Type B pancreatic cell (in vitro differentiated cells): ENCODE measurements at places on chromosomes 4 and X. TPM values are rescaled to one million over a fixed set of nuclear protein-coding genes. Genes with fewer than 3 reads are reported as not detected.

The NPNT gene
- 12.6 and 23.2 TPM in 2 replicates for total RNA-seq

The SYTL5 gene
- total RNA-seq: 2.2 and 3.5 TPM in 2 replicates

The CXorf49 gene
- not detected in 2 replicates for total RNA-seq

The PASD1 gene
- not detected in 2 replicates for total RNA-seq

The SCD5 gene
- 22.5 and 36.6 TPM in 2 replicates for total RNA-seq

The P2RY10 gene
- not detected in 2 replicates for total RNA-seq

The CLRN2 gene
- total RNA-seq: not detected in 2 replicates

The SEC31A gene
- total RNA-seq: 233 and 295 TPM in 2 replicates

- peaks cover 3% of the 10 kb centered on the region for H3K27me3 ChIP-seq
- no peak for DNase-seq
- H3K4me1 ChIP-seq: no peaks in the 10 kb centered on the region
- no peak overlapping the region for H3K4me3 ChIP-seq
- H3K36me3 ChIP-seq: no peaks in the 10 kb centered on the region
- peak overlapping the region; percentile 94 for H3K27ac ChIP-seq
Observed at GRCh38 chr4:15913631-15913970, 24.9 kb downstream of the FGFBP1 start.

DNA sequence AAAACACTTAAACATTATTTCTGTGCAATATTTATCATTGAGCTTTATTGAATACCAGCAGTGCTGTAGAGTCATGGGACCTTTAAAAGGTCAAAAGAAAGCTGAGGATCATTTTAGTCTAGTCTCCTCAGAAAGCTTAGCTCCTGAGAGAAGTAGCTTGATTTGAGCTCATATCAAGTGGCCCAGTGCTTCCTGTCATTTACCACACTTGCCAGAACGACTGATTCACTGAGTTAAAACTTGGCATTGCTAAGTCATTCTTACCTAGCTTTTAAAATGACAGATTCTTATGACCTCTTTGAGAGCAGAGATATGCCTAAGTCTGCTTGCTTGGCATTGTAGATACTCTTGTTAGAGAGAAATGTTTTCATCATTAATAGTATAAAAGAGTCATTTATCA, 15.2 kb downstream of the SEPTIN11 start:
- peaks cover 23% of the 10 kb centered on the region for H3K36me3 ChIP-seq
- H3K4me3 ChIP-seq: no peak overlapping the region
- DNase-seq: no peak
- no peaks in the 10 kb centered on the region for H3K27me3 ChIP-seq

GRCh38 chr4:20532871-20533870, 167.1 kb upstream of the PACRGL start:
- no peaks in the 10 kb centered on the region for H3K27me3 ChIP-seq
- no peak for DNase-seq
- no peaks in the 10 kb centered on the region for H3K4me1 ChIP-seq

GRCh38 chrX:129574214-129574613, 34.2 kb downstream of the OCRL start:
- H3K4me1 ChIP-seq: peaks cover 5% of the 10 kb centered on the region
- peaks cover 52% of the 10 kb centered on the region for H3K36me3 ChIP-seq
- H3K27me3 ChIP-seq: no peaks in the 10 kb centered on the region
- H3K4me3 ChIP-seq: no peak overlapping the region
- no peak overlapping the region for H3K27ac ChIP-seq

- no peak for DNase-seq
- no peaks in the 10 kb centered on the region for H3K36me3 ChIP-seq
- H3K4me3 ChIP-seq: no peak overlapping the region
- H3K27ac ChIP-seq: peak overlapping the region; percentile 10
- peaks cover 14% of the 10 kb centered on the region for H3K4me1 ChIP-seq
Observed at GRCh38 chr4:6777636-6778281, 4.8 kb upstream of the KIAA0232 start.

DNA sequence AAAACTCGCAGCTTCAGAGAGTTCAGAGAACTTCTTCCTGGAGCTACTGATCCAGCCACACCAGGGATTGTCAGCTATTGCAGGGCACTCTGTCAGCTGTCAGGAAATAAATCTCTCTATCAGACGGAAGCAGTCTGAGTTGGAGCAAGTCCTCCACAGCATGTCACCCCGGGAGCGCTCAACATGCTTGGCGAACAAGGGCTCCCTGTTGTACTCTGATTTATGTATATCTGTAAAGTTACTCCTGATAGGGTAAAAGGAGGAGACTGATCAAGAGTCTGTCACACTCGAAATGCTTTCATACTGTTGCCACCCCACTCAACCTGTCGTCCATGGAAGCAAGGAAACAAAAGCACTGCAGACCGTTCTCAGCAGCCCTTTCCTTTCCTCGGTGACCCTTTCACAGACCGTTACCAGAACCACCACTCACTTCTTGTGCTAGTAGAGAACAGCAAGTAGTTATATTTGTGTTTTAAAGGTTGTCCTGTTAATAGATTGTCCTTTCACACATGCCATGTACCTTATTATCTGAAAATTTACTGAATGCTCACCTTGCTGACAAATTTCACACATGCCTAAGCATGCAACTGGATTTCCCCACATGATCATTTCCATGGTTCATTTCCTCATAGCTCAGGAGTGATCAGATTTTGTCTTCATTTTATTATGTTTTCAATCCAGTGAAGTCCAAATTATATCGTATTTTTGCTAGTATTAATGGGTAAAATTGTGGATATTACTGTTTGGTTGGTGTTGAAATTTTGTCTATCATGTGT, 2108.9 kb upstream of the TENM3 start:
- no peaks in the 10 kb centered on the region for H3K27me3 ChIP-seq
- H3K4me3 ChIP-seq: peak overlapping the region; percentile 81
- H3K36me3 ChIP-seq: no peaks in the 10 kb centered on the region
- H3K27ac ChIP-seq: peak overlapping the region; percentile 83

DNA sequence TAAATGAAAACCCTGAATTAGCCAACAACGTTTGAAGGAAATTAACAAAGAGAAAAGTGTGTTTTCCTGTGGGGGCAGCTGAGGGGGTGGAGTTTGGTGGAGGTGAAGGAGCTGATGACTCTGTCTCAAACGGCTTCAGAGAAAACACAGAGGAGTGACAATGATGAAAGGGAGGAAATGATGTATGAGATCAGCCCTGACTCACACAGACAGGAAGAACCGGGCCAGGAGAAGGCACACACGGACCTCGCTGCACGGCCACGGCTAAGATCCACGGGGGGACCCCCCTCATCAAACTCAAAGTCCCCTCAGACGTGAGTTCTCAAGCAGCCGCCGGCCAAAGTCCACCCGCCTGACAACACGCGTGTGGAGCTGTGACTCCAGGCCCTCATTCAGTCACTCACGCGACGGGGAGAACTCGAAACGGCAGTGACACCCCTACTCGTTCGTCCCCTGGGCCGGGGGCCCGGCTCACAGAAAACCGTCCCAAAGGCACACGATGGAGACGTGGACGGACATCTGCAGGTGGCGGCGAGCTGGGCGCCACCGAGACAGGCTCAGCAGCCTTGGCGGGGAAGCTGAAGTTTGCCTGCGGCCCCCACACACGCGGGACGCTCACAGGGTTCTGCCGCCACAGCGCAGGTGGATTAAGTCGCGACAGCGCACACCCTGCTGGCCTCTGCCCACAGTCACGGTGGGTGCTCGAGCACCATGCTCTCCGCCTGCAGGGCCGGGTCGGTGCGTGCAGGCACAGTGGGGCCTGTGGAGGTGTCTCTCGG, 28.8 kb downstream of the PPP2R3B start:
- DNase-seq: no peak
- no peaks in the 10 kb centered on the region for H3K27me3 ChIP-seq
- no peak overlapping the region for H3K4me3 ChIP-seq
- peaks cover 37% of the 10 kb centered on the region for H3K36me3 ChIP-seq
- H3K4me1 ChIP-seq: peaks cover 16% of the 10 kb centered on the region

- peaks cover 35% of the 10 kb centered on the region for H3K27me3 ChIP-seq
- H3K27ac ChIP-seq: no peak overlapping the region
- H3K4me3 ChIP-seq: no peak overlapping the region
- DNase-seq: no peak
Observed at GRCh38 chr4:154643493-154643892, 31.0 kb upstream of the FGG start.

DNA sequence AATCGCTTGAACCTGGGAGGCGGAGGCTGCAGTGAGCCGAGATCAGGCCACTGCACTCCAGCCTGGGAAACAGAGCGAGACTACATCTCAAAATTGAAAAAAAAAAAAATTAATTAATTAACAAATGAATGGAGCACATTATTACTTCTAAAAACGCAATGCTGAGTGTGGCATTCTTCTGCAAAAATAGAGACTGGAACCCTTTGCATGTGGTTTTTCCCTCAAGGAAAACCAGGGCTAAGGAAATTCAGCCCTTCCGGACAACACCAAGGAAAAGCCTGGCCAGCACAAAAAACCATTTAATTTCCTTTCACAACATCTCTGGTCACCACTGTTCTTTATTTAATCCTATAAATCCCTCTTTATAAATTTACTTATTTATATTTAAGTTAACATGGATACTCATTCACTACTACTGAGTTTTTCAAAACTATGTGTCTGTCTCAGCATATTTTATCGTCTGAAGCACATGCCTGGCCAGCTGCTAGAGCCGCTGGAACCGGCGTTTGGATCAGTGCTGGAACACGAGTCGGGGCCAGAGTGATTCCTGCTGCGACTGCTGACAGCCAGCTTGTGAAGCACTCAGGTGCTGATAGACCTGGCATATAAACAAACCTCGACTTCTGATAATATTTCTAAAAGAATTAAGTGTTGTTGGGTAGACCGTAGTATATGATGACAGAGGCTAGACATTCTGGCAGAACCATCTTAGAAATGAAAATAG, 84.5 kb upstream of the WWC2 start:
- H3K4me3 ChIP-seq: no peak overlapping the region
- H3K36me3 ChIP-seq: no peaks in the 10 kb centered on the region
- no peak for DNase-seq
- peaks cover 33% of the 10 kb centered on the region for H3K27me3 ChIP-seq

DNA sequence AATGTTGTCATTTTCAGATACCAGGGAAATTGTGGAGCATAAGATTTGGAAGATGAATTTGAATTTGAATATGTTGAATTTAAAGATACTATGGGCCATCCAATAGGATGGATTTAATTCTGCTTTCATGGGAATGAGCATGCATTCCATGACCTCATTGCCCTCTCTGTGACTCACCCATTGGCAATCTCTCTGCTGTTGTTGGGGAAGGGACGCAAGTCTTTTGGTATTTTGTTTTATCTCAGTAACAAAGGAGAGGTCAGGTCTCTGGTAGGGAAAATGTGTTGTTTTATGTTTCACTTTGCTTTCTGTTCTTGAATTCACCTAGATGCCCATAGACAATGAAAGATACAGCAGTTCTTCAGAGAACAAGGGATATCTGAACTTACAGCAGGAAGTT, 42.1 kb upstream of the MAGEA4 start:
- H3K4me1 ChIP-seq: peaks cover 2% of the 10 kb centered on the region
- no peaks in the 10 kb centered on the region for H3K27me3 ChIP-seq
- no peak overlapping the region for H3K27ac ChIP-seq
- DNase-seq: no peak
- H3K36me3 ChIP-seq: no peaks in the 10 kb centered on the region

GRCh38 chr4:47374477-47374876, 89.0 kb downstream of the COMMD8 start:
- no peak overlapping the region for H3K27ac ChIP-seq
- no peaks in the 10 kb centered on the region for H3K36me3 ChIP-seq
- H3K4me3 ChIP-seq: no peak overlapping the region
- no peaks in the 10 kb centered on the region for H3K27me3 ChIP-seq
- no peak for DNase-seq

GRCh38 chrX:1720836-1721235, 106.0 kb downstream of the ASMT start:
- no peak overlapping the region for H3K27ac ChIP-seq
- peaks cover 6% of the 10 kb centered on the region for H3K27me3 ChIP-seq
- no peaks in the 10 kb centered on the region for H3K36me3 ChIP-seq
- H3K4me1 ChIP-seq: no peaks in the 10 kb centered on the region
- no peak for DNase-seq

DNA sequence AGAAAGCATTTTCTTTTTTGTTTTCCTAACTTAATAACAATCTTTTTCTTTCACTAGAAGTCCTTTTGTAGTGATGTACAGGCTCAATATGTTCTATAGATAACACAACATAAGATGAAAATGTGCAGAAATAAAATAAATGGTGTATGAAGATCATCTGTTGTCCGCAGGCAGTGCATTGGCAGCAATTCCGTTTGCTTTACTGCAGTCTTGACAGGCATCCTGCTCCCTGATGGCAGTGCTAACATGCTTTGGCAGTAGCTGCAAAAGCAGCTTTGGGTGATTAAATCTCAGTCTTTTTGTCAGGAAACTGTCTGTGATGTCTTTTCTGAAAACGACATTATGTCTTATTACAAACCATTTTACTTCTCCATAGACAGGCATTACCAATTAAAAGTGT, 131.4 kb downstream of the TRAM1L1 start:
- DNase-seq: no peak
- no peaks in the 10 kb centered on the region for H3K27me3 ChIP-seq
- no peaks in the 10 kb centered on the region for H3K36me3 ChIP-seq
- H3K27ac ChIP-seq: no peak overlapping the region

DNA sequence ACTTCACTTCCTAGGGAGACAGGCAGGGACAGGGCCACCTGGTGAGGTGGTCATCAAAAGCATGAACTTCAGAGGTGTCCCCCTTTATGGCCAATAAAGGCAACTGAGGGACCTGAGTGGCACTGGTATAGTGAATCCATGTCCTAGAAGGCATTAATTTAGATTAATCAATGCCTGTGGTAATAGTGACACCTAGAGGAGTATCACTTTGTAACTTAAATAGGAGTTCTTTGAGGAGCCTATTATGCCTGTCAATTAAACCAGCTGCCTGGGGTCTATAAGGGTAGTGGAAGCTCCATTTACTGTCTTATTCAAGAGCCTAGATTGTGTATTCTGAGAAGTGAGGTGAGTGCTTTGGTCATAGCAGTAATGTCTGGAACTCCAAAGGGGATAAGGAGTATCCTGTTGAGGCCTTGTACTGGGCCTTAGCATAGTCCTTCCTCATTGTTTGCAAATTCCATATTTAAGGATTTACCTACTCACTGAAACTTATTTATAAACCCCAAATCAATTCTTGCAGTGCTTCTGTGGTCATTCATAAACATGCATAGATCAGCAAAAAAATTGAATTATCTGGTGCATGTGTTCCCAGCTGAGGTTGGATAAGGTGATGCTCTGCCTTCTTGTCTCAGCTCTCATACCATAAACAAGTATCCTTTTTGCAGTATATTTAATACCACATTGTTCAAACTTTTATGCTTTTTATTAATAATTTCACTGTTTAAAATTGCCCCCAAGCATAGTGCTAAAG, 213.8 kb upstream of the RADX start:
- no peak for DNase-seq
- H3K27ac ChIP-seq: no peak overlapping the region
- H3K27me3 ChIP-seq: no peaks in the 10 kb centered on the region
- H3K4me3 ChIP-seq: no peak overlapping the region
- H3K36me3 ChIP-seq: no peaks in the 10 kb centered on the region

- no peak for DNase-seq
- no peaks in the 10 kb centered on the region for H3K4me1 ChIP-seq
- H3K27ac ChIP-seq: no peak overlapping the region
Observed at GRCh38 chr4:45241976-45242375, 515.6 kb upstream of the GNPDA2 start.

- no peak for DNase-seq
- H3K36me3 ChIP-seq: no peaks in the 10 kb centered on the region
- no peak overlapping the region for H3K27ac ChIP-seq
- H3K27me3 ChIP-seq: no peaks in the 10 kb centered on the region
- H3K4me1 ChIP-seq: no peaks in the 10 kb centered on the region
Observed at GRCh38 chr4:115249808-115250207, 136.4 kb upstream of the NDST4 start.
